ENCODE measurements at places on chromosomes 12 and 14.

- no peak for DNase-seq
Observed at GRCh38 chr14:32075672-32076277, 1.3 kb upstream of the ARHGAP5 start.

GRCh38 chr14:76232800-76233199 is 81.1 kb downstream of the GPATCH2L start:
- no peak for DNase-seq

DNA sequence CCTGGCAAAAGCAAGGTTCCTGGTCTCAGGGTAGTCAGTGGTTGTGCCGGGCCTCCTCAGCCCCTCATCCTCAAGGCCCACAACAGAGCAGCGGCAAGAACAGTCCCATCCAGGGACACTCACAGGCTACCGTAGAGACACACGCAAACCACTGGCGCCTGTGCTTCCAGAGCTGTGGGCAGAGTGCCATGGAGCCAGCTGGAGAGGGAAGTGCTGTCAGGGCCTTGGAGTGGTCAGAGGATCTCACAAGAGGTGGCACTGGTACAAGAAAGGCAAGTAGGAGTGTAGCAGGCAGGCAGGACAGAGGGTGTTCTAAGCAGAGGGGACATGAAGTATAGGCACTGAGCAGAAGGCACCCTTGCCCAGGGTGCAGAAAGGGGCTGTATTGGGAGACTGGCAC is 34.6 kb downstream of the ANKRD9 start:
- no peak for DNase-seq

GRCh38 chr14:93645200-93645599 is 143.1 kb downstream of the PRIMA1 start:
- no peak for DNase-seq

GRCh38 chr12:97336900-97337751 is 125.5 kb upstream of the RMST start:
- no peak for DNase-seq

DNA sequence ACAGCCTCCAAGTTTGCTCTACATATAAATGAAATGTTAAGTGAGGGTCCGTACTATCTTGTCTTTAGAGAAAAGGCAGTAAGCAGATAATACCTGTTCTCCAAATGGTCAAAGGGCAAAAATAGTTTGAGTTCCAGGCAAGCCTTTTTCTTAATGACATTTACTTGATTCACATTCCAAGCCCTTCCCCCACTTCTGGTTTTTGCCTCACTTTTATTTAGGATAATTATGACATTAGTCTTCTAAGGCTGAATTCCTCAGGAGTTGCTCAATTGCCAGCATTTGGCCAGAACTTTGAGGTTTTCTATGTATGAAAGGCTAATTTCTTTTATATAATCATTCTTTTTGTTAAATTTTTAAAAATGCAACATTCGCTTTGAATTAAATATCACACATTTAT is 62.5 kb upstream of the DUSP6 start:
- no peak for DNase-seq

DNA sequence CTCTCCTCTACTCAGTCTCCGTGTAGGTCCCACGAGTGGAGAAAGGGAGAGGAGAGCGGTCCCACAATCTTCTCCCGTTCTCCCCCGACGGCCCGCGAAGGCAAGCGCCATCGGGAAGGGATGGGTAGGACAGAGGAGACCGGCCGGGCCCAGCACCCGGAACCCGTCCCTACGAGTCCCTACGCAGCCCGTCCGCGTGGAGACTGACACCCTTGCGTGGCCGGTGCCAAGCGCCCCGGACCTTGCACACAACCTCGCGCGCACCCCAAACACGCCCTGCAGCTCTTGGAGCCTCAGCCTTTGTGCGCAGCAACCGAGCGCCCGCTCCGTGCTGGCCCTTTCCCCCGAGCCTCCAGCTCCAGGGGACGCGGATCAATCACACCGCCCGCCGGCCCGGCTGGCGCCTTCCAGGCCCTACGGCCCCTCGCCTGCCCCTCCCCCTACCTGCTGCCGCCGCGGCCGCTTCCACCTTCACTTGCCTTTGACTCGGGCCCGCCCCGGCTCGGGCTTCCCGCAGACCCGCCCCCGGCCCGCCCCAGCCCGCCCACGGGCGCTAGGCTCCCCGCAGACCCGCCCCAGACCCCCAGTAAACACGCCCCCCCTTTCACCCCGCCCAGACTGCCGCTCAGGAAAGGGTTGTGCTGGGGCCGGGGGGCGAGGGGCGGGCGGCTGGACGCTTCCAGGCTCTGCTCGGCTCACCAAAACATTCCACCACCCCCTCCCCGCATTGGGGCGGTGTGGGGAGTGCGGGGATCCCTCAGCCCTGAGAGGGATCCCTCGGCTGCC is at the start of gene NDRG2:
Gene NDRG2 (minus strand): TSS at position 477 of the 786 bp plus-strand sequence. CDS start 1,746 bp downstream, outside the sequence.
- DNase-seq = no peak

GRCh38 chr14:105358140-105358846 is 40.0 kb upstream of the TEX22 start:
- no peak for DNase-seq

GRCh38 chr12:92271341-92271740 is 125.7 kb upstream of the BTG1 start:
- DNase-seq = no peak

GRCh38 chr12:22230280-22230794 is 104.2 kb downstream of the ST8SIA1 start:
- no peak for DNase-seq

- no peak for DNase-seq
Observed at GRCh38 chr12:68481181-68481941, 129.3 kb upstream of the RAP1B start.

DNA sequence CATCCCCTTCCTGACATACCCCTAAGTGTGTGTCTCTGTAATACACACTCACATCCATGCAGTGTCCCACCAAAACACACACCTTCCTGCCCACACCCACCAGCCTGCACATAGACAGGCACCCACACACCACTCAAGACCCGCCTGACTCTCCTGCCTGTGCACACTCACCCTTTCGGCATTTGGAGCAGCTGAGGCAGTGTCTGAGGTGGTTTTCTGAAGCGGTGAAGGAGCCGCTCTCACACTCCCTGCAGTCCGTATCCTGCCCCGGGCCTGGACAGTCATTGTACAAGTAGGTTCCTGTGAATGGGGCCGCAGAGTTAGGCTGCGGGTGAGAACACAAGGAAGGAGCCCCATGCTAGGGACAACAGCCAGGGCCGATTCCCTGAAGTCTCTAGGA is 8.3 kb downstream of the TNFRSF1A start:
- DNase-seq = no peak

GRCh38 chr12:43210485-43211192 is 341.4 kb downstream of the ADAMTS20 start:
- DNase-seq = no peak

DNA sequence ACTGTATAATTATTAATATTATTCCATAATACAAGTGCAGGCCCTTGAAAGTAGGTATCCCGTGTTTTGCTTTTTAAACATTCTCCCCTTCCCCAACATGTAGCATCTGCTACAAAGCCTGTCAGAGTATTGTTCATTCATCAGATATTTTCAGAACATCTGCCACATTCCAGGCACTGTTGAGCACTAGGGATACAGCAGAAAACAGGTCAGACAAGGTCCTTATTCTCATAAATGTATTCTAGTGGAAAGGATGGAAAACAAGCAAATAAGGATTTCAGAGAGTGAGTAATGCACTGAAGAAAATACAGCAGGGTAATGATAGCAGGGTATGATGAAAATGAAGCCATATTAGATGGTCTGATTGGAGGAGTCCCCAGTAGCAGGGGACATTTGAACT is 3.8 kb downstream of the ERP29 start:
- no peak for DNase-seq

GRCh38 chr12:46177025-46177424 is 91.8 kb downstream of the SLC38A1 start:
- DNase-seq = no peak

DNA sequence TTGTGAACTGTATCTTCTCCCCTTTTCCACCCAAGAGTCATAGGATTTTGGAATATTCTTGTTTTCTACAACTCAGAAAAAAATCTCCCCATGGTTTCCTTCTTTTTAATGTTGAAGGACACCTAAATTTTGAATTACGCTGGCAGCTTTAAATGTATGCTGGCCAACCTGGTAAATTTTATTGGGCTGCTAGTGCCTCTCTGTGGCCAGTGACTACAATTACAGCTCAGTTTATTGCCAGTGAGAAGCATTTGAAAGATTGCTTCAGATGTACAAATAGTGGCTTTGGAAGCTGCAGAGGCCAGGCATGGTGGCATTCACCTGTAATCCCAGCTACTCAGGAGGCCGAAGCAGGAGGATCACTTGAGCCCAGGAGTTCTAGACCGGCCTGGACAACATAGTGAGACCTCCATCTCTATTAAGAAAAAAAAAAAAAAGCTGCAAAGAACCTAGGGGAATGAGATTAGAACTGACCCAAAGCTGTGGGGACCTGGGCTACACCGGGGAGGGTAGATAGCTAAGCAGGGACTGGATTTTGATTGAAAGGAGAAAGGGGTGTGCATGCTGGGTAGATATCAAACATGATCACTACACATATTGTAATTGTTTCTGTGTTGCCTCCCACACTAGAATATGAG is 7.6 kb upstream of the RAB21 start:
- peak; percentile 9 for DNase-seq

DNA sequence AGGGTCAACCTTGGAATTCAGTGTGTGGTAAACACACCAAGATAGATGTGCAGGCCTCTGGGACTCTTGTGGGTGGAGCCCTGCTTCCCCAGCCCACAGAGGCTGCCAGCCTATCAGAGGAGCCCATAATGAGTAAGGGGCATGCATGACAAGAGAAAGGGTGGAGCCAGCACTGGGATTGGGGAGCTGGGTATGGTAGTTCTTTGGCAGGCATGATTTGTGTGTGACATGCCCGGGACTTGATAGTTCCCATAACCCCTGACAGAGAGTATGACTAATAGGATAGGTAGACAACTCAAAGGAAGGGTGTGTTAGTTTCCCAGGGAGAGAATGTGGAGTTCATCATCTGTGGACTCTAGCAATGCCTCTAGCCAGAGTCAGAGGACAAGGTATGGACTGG is 143.0 kb downstream of the EMP1 start:
- no peak for DNase-seq

- DNase-seq = no peak
Observed at GRCh38 chr12:46680506-46680905, 145.3 kb downstream of the SLC38A4 start.

DNA sequence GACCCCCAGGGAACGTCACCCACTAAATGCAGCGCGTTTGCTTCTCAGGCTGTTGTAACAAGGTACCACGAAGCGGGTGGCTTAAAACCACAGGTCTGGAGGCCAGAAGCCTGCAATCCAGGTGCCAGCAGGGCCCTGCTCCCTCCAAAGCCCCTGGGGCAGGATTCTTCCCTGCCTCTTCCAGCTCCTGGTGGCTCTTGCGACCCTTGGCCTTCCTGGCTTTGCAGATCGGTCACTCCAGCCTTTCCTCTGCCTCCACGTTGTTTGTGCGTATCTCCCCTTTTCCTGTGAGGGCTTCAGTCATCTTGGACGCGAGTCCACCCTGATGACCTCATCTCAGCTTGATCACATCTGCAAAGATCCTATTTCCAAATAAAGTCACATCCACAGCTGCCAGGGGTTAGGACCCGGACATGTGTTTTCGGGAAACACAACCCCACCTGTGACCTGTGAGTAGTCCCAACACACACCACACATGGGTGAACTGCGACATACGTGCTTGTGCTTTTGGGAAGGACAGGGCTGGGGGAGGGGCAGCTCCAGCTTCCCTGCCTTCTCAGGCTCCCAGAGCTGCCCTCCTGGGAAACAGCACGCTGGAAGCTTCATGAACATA is 114.5 kb upstream of the NCOR2 start:
- no peak for DNase-seq

- DNase-seq = no peak
Observed at GRCh38 chr14:54146601-54147000, 190.0 kb upstream of the BMP4 start.

GRCh38 chr14:69611172-69612013 is at the start of gene SUSD6:
SUSD6 (plus strand) TSS chr14:69611596; CDS start chr14:69658593, 46,997 bp downstream.
- DNase-seq = peak; percentile 68
